ENCODE measurements at places on chromosomes 13 and 19. TPM values are rescaled to one million over a fixed set of nuclear protein-coding genes. Genes with fewer than 3 reads are reported as not detected.

GRCh38 chr13:43782686-43783085 lies 4.1 kb downstream of the ENOX1 start:
- DNase-seq = no peak

GRCh38 chr19:28987177-28987576 lies 225.8 kb downstream of the UQCRFS1 start:
- no peak for DNase-seq

- no peak for DNase-seq
Measured at GRCh38 chr19:31105761-31106160, 243.5 kb downstream of the TSHZ3 start.

DNA sequence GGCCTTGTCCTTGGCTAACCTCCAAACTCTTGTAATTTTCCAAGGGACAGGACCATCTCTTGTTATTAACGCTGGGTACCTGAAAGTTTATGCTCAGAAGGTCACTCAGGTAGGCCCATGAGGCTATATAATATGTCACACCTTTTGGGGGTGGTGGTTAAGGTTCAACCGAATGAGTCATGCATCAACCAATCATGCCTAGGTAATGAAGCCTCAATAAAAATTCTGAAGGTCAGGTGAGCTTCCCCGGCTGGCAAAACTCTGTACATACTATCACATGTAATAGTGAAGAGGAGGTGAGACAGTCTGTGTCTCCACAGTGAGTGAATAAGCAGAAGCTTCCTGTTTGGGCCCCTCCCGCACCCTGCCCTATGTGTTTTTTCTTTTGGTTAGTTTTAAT lies 424.9 kb downstream of the PCDH17 start:
- DNase-seq = no peak

PABPC3 gene
- total RNA-seq = 0.06 TPM

LGALS14 gene
- total RNA-seq = not detected

DNAJC15 gene
- 22.9 TPM for total RNA-seq

All from H4 (cell line).